ENCODE measurements at places on chromosomes 1 and 21.
A peak's percentile ranks its signal among the peaks of the same experiment; 100 is the strongest.

DNA sequence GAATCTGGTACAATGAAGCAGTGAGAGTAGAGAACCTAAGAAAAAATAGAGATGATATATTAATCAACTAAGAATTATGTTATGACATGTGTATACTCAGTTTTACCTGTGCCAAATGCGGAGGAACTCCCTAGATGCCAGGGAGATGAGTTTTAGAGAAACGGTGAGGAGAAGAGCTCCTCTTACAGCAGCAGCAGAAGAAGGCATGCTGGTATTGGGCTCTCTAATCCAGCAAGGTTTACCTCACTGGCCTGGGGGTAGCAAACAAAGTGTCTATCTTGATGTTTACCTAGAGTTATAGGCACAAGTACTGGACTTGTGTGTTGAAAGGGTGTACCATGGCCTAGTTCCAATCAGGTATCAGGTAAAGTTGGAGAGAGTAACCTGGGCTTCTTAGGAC, 28.9 kb upstream of the DEPDC1 start:
- DNase-seq, result no peak

GRCh38 chr1:115712911-115713609, 55.5 kb downstream of the CASQ2 start:
- no peak for DNase-seq

- DNase-seq, result no peak
Measured at GRCh38 chr1:156065212-156065611, 4.3 kb downstream of the RAB25 start.

- no peak for DNase-seq
Measured at GRCh38 chr21:34692458-34693020, 23.7 kb downstream of the CLIC6 start.

GRCh38 chr1:101924700-101925099, 72.0 kb downstream of the OLFM3 start:
- DNase-seq, result no peak

- no peak for DNase-seq
Measured at GRCh38 chr1:114008993-114009392, 29.7 kb downstream of the OLFML3 start.

- no peak for DNase-seq
Measured at GRCh38 chr1:29133861-29134694, 10.4 kb upstream of the TMEM200B start.

DNA sequence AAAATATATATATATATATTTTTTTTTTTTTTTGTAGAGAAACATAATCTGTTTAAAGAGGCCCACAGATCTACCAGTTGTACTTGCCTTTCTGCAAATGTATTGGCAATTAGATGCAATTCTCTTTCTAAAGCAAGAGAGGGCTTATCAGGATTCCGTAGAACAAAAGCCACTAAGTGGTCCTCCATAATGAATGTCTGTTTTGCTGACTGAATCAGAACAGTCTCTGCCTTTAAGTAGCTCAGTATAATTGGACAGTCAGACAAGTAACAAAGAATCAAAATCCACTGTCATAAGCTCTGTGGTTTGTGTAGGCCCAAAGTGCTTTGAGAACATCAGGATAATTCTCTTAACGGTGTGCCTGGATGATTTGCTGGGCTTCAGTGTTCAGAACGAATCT, 17.3 kb downstream of the SARS1 start:
- DNase-seq, result no peak

GRCh38 chr1:221344693-221345092, 397.2 kb downstream of the DUSP10 start:
- DNase-seq, result no peak

DNA sequence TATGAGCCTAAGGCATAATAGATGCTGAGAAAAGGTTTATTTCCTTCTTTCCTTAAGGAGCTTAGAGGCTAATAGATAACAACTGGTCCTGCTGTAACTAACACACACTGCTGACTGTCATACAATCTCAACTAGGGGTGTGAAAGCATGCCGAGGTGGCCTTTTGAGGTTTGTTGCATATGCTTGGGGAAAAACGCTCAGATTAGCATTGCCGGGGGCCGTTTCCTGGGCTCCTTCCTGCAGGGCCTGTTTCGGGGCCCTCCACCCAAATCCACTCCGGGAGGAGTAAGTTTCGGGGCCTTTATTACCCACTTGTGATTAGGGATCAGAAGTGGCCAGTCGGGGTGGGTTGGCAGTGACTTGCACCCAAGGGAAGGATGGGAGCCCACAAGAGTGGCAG, 27.2 kb upstream of the RCSD1 start:
- DNase-seq, result peak; percentile 35

GRCh38 chr1:84876353-84876752, 16.7 kb downstream of the LPAR3 start:
- DNase-seq, result no peak

DNA sequence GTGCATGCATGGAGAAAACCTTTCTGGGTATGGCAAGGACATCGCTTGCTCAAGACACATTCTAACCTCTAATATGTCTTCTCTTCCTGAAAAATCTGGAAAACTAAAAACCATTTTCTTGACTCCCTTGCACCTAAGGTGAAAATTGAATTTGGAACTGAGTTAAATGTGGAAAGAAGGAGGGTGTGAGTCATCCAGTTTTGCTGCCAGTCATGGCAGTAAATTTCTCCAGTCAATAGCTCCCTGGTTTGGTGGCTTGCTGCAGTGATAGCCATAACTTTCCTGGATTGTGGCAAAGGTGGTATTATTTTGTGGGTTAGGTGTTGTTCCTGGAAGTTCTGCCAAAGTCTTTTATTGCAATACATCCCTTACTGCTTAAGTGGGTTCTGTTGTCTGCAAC, 2.5 kb downstream of the ZCCHC17 start:
- no peak for DNase-seq

DNA sequence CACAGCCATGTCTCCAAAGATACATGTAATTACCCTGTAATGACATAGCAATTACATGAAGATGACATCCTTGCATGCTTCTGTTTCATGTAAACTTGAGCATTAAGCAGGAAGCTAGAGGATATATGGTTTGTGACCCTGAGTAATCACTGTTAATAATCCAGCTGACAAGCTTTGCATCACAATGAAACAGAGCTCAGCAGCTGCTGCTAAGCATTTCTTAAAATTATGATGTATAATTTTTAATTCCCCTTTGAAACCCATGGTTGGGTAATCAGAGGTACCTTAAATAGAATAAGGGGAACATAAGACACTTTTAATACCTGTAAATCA, 293.5 kb downstream of the NTNG1 start:
- DNase-seq, result no peak

DNA sequence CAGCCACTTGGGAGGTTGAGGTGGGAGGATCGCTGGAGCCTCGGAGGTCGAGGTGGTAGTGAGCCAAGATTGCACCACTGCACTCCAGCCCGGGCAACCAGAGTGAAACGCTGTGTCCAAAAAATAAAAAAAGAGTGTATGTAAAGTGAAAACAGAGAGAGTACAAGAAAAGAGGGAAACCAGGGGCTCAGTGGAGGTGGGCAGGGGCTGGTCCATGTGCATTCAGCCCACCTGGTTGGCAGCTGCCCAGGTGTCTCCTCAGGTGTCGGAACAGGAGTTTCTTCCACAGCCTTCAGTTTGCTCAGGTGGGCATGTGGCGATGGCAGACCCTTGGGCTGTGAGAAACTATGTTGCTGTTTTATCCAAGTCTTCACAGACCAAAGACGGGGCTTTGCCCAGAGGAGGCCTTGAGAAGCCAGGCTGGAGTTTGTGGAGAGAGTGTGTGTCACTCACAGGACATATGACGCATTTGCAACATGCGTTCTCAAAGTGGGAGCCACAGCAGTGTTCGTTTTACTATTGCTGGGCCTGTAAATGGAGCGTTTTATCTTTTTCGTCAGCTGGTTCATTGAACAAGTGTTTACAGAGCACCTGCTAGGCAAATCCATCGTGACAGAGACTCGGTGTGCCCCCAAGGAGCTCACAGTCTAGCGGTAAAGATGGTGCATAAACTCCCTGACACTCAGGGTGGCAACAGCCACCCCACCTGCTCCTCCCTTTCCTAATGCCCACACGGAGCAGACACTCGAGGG, 22.4 kb upstream of the SAMD11 start:
- DNase-seq, result no peak
